NCI-H2081 (cell line): ENCODE measurements at places on chromosomes 1 and 21.

DNA sequence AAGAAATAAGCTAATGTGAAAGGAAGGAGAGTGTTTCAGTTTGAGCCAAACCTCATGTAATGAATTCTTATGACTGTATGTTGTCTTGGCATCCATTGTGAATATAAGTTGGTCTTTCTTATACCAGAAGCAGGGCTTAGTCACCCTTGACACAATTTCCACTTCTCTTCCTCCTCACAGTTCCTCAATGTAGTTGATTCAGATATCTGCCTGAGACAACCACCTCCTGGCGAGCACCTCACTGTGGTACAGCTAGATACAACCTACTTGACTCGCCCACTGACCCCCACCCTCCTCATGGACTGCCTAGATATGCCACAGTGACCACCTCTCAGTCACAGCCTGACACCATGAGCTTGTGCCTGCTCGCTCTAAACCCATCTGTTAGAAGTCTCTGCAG, 45.6 kb downstream of the KYAT3 start:
- no peak for DNase-seq

- no peak for DNase-seq
These were observed 80.7 kb upstream of the CD34 start for GRCh38 chr1:207991583-207992026.

GRCh38 chr21:29626801-29627470, 312.9 kb downstream of the GRIK1 start:
- no peak for DNase-seq

- DNase-seq, result no peak
These were observed 6.0 kb upstream of the C1orf174 start for GRCh38 chr1:3905953-3906671.

DNA sequence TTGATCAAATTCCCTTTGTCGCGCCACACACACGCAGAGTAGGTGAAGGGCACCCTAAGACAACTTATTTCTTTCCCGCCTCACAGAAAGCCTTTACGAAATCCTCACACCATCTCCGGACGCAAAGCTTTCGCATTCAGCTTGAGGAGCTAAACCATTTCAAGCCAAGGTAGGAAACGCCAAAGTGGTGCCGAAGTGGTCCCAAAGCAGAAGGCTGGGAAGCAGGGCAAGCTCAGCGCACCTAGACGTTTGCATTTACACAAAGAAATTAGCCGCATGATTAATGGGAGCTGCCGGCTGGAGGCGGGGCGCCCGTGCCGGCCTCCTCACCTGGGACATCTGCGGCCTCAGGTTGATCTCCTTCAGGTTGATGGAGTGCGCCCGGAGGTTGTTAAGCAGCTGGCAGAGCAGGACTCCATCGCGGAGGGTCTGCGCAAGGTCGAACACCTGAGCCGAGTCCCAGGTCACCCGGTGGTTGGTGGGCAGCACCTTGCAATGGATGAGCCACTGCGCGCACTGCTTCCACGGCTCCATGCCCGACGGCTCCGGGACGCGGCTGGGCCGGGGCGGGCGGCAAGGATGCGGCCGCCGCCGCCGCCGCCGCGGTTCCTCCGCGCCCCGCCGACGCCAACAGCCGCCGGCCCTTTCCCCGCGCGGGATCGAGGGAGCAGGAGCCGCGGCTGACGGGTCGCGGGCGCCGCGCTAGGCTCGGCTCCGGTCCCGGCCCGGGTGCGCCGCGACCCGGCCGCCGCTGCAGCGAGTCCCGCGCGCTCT, 457 bp downstream of the VAV3 start:
- no peak for DNase-seq

DNA sequence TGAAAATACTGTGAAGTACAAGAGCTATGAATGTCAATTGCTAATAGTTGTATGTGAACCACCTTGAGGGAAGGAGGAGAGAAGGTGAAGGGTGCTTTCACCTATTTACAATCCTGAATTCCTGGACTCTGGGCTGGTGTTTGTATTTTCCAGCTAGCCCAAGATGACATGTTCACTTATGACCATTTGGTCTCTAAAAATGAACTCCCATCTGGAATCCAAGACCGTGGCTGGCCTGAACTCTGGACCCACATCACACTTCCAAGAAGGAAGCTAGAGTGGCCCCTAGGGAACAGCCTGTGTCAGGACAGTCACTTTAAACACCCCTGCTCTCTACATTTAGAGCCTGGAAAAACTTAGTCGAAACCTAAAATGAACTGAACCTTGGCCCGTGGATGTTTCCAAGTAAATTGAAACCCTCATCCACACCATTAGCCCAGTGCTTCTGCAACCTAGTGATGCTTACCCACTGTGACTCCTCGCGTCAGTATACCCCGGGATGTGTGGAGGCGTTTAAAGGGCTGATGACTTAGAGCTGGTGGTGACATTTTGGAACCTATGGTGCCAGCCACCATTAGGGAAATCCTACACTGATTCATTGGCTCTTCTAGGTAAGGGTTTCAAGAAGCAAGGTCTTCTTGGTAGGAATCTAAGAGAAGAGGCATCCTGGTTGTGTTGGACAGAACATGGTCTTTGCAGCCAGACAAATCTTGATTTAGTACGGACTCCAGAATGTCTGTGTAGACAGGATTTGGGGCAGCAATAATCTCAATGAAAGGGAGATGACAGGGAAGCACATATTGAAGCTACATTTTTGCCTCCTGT, 171.5 kb upstream of the IRF2BP2 start:
- no peak for DNase-seq

DNA sequence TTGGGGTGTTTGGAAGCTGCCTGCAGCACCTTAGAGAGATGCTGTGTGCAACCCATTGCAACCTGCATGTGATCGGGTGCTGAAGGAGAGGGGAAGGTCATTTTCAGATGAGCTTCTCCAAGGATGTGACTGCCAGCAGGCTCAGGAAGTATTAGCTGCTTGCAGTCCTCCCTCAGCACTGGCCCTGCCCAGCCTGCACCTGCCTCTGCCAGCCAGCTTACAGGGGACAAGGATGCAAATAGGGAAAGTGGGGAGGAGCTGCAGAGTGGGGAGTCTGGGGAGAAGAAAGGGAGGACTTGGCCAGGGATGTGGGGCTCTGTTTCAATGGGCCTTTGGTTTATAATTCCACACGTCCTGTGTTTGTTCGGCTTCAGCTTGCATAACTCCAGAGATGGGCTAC, 254.5 kb downstream of the RRAGC start:
- DNase-seq, result no peak

DNA sequence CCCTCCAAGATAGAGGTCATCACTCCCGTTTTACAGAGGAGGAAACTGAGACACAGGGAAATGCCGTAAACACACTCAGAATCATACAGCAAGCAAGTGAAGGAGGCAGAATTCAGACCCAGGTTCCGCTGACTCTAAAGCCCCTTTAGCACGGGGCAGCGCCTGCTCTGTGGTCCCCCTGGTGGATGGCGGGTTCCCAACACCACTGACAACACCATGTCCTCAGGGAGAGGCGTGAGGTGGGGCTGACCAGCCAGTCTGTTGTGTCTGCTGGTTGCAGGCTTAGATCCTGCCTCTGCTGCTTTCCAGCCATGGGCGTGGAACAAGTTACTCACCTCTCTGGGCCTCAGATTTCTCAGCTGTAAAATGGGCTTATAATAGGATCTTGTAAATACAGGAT, 617.3 kb downstream of the MATN1 start:
- no peak for DNase-seq

DNA sequence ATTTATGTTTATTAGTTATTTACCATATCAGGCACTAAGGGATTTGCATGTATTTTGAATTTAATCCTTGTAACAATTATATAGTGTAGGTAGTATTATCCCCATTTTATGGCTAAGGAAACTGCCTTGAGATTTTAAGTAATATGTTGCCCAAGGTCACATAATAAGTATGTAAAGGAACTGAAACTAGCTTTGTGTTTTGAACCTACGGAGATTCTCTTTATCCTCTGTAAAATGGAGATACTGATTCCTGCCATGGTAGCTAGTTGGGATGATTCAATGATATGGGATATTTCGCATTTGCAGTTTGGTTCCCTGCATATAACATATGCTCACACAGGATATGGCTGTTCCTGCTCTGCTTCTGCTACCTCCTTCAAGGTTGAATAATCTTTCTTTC, 144.3 kb downstream of the ST6GALNAC3 start:
- no peak for DNase-seq

- no peak for DNase-seq
These were observed 98.7 kb upstream of the PDC start for GRCh38 chr1:186559601-186560116.

DNA sequence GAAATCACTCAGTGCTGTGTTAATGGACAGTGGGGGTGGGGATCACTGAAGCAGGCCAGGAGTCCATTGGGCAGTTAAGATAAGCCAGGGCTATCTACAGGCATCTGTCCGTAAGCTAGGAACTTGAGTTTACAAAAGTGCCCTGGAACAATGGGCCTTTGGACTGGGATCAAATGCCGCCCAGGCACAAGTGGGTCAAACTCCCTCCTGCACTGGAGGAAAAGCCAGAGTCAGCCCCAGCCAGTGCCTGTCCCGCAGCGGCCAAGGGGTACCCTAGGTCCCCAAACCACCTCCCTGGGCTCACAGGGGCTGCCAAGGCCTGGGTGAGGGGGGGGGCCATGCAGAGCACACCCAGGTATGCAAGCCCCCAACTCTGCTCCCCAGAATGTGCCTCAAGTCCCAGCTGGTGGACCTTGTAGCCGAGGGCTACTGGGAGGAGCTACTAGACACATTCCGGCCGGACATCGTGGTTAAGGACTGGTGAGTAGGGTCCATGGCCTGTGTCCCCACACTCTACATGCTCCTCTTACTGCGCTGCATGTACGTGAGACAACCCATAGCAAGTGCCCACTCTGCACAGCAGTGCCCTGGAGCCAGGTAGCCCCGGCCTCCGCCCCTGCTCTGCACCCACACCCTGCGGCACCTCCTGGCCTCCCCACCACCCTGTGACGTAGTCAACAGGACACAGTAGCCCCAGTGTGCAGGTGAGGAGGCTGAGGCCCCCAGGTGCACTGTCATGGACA, 7.7 kb downstream of the FBXO6 start:
- no peak for DNase-seq

GRCh38 chr21:29301691-29302090, 3.0 kb downstream of the BACH1 start:
- DNase-seq, result no peak

DNA sequence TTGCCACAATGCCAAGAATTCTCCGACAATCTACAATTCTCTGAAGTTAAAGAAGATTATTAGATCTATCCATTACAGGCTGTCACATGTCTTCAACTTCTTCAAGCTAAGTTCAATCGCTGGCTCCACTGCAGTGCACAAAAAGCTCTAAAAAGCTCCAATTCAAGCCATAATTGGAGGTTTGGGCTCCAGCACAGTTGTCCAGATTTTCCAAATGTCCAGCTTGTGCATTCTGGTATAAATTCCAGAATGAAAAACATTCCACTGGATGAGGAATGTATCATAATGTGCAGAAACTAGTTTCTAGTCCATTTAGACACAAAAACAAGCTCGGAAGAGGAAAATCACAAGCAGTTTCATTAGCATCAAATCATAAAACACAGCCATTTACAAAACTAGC, 138.6 kb downstream of the NRIP1 start:
- DNase-seq, result no peak

GRCh38 chr21:41630249-41630648, 122.3 kb upstream of the TMPRSS2 start:
- no peak for DNase-seq

- DNase-seq, result no peak
These were observed 1756.5 kb downstream of the NCAM2 start for GRCh38 chr21:22754746-22755145.

- DNase-seq, result no peak
These were observed 50.9 kb downstream of the KCTD3 start for GRCh38 chr1:215617979-215618378.

DNA sequence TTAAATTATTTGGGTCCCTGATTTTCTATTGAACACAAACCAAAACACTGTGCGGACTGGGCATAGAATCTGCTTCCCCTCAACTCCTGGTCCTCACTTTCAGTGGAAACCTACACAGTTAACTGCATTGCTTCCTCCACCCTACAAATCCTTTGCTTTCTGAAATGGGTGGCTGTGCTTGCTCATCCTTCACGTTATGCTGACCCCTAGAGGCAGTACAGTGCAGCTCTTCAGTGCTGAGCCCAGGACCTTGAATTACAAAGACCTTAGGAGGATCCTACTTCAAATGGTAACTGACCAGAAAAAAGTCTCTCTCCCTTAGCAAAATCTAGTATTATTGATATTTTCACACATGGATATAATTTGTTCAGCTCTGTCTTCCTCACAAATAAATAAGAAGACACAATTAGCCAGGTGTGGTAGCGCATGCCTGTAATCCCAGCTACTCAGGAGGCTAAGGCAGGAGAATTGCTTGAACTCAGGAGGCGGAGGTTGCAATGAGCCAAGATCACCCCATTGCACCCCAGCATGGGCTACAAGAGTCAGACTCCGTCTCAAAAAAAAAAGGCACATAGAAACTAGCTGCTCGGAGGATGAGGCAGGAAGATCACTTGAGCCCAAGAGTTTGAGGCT, 63.4 kb upstream of the L1TD1 start:
- DNase-seq, result peak; percentile 57

- DNase-seq, result no peak
These were observed 75.1 kb downstream of the UCHL5 start for GRCh38 chr1:192984080-192984479.

DNA sequence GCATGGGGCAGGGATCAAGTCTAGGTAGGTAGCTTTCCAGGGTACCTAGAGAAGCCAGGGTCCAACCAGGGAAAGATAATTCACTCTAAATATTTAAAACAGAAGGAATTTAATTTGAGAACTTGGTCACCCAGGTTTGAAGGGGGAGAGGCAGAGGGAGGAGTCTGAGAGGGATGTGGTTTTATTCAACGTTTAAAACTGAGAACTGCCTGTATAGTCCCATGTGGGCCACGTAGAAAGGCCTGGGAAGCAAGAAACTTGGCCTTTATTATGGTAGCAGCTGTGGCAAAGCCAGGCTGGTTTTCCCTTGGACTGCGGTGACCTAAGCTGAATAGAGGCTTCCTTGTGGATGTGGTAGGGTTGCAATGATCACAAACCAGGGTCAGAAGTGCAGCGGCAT, 42.0 kb upstream of the DUSP10 start:
- no peak for DNase-seq

GRCh38 chr1:171899838-171900237, 58.5 kb downstream of the DNM3 start:
- DNase-seq, result no peak

DNA sequence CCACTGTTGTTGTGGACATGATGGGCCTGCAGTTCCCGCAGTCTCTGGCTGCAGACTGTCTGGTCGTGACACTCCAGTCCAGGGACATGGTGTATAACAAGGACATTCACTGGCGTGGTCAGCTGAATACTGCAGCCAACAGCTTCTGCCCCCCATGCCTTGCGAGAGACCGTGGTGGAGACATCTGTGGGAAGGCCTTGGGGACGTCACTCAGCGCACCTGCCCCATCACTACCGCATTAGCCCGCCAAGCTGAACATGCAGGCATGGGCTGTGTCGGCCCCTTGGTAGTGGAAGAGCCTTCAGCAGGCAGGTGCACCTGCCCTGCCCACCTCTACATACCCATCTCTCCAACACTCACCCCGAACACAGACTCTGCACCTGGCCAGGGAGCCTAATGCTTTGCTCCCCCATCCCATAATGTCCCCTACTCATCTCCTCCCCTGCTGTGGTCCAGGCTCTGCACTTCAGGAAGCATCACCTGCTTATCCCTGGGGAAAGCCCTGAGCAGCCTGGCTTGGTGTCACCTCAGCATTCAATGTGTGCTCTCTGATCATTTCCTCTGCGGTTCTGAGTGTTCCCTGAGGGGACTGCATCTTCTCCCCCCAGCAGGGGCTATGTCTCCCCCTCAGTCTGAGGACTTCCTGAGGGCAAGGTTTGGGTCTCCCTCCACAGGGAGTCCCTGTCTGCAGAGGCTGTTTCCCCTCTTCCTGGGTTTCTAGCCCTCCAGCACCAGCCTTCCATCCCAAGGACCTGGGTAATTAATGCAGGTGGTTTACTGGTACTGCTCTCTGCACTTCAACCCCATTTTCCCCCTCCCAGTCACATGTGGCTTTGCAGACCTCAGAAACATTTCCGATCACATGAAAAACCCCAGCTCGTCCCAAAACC, 3.2 kb downstream of the PGLYRP4 start:
- no peak for DNase-seq
